ENCODE measurements at places on chromosomes 5 and 9.

DNA sequence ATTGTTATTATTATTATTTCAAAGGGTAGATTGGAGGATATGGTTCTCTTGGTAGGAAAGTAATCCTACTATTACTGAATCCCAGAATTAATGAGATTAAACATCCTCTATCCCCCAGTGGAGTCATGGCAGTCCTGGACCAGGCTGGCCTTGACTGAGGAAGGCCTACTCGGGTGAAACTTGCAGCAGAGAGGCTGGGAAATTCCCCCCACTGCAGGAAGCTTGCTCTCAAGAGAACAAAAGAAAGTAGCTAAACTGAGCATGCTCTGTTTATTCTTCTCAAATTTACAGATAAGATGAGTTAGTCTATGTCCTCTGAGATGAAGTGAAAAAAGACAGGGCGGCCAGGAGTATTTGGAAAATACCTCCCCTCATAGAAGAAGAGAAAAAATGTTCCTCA, 233.9 kb upstream of the RPS23 start:
- DNase-seq = no peak

GRCh38 chr9:126373241-126373640, 46.6 kb downstream of the MVB12B start:
- peak; percentile 21 for DNase-seq

GRCh38 chr9:106104887-106105286, 410.5 kb downstream of the TMEM38B start:
- DNase-seq = no peak

GRCh38 chr5:98795243-98795642, 21.8 kb downstream of the RGMB start:
- DNase-seq = no peak

DNA sequence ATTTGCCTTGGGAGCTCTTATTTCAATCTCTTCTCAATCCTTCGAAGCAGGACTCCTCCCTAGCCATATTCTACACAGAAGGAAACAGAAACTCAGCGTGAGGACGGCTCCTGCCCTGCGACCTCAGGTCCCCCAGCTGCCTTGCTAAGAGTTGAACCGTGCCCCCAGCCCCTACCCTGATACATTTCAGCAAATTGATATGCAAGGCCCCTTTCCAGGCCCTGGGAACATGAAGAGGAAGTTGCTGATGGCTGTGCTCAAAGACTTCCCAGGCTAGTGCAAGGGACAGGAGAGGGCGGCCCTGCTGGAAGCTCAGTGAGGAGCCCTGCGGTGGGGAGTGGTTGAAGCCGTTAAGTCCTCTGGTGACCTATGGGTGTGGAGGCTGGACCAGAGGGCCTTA, 41.5 kb downstream of the BOD1 start:
- no peak for DNase-seq

DNA sequence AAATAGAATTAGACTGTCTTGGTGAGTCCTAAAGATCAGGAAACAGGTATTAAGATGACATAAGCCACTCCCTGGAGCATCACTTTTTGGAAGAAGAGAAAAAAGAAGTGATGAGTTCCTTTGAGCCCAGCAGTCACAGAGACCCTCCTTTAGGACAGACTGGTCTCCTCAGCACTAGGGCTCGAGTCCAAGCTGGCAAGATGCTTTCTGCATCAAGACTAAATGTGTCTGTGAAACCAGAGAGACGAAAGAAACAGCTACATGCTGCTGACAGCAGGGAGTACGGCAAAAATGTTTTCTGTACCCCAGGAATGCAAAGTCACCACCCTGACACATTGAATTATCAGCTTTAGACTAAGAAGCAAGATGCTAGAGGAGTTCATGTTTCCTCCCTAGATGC, 184.5 kb downstream of the CRB2 start:
- DNase-seq = peak; percentile 27

GRCh38 chr9:115046199-115046598, 71.8 kb downstream of the TNC start:
- DNase-seq = no peak

DNA sequence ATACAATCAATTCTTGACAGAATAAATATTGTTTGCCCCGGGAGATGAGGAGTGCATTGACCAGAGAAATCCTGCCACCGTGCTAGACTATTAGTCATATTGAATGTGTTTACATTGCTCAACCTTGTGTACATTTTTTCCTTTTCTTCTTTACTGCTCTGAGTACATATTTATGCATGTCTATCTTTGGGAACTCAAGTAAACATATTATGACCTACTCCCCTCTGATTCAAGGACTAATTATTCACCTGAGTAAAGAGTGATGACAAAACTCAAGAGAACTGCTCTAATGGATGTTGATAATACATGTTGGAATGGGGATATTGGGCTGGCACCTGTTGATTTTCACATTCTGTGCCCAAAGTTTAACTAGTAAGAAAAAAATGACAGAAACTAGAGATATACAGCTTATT, 3.9 kb upstream of the SPINK1 start:
- no peak for DNase-seq

- no peak for DNase-seq
Measured at GRCh38 chr9:18448101-18448500, 25.9 kb upstream of the ADAMTSL1 start.

DNA sequence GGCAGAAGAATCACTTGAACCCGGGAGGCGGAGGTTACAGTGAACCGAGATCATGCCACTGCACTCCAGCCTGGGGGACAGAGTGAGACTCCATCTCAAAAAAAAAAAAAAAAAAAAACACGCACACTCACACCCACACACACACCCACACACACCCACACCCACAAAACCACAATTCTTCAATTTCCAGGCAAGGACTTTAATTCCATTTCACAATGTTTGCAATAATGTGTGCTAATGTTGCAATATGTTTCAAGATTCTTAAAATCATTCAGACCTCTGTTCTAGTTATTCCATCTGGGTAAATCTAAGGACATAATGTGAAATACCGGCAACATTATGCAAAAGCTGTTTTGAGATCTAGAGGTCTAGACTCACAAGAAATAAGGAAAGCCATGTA, 28.3 kb downstream of the CCDC69 start:
- DNase-seq = peak; percentile 30

DNA sequence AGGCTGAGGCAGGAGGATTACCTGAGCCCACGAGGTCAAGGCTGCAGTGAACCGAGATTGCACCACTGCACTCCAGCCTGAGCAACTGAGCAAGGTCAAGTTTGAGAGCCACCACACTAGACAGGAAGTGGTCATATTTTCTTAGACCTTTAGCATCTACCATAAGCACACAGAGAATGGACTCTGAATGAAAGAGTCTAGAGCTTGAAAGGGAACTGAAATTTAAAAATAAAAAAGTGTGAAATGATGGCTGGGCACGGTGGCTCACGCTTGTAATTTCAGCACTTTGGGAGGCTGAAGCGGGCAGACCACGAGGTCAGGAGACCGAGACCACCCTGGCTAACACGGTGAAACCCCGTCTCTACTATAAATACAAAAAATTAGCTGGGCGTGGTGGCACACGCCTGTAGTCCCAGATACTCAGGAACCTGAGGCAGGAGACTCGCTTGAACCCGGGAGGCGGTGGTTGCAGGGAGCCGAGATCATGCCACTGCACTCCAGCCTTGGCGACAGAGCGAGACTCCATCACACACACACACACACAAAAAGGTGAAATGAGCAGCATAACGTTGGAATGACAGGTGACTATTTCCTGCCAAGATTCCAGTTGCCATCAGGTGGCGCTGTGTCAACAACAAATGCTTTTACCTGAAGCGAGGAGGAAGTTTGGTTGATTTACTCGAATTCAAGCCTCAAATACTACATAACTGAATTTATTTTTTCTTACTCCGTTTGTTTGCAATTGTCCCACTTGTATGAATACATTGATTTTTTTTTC, 21.3 kb upstream of the AK3 start:
- peak; percentile 84 for DNase-seq

- DNase-seq = no peak
Measured at GRCh38 chr9:133913571-133914369, 78.4 kb downstream of the VAV2 start.

- no peak for DNase-seq
Measured at GRCh38 chr5:14301186-14301585, 158.0 kb downstream of the TRIO start.

DNA sequence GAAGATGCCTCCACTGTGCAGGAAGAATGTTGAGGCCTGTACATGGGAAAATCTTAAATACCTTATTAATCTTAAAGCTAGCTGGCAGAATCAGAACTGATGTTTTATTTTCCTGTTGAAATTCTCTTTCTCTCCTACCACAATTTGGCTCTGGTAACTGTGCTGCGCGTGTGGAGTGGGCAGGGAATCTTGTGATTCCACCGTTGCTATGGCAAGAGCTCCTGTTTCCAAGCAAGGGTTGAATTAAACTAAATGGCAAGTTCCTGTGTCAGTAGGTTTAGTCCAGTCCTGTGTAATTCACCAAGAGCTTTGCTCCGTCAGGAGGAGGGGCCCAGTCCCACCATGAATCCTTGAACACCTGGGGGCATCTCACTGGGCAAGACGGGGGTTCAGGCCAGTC, 36.4 kb downstream of the NXNL2 start:
- DNase-seq = no peak

DNA sequence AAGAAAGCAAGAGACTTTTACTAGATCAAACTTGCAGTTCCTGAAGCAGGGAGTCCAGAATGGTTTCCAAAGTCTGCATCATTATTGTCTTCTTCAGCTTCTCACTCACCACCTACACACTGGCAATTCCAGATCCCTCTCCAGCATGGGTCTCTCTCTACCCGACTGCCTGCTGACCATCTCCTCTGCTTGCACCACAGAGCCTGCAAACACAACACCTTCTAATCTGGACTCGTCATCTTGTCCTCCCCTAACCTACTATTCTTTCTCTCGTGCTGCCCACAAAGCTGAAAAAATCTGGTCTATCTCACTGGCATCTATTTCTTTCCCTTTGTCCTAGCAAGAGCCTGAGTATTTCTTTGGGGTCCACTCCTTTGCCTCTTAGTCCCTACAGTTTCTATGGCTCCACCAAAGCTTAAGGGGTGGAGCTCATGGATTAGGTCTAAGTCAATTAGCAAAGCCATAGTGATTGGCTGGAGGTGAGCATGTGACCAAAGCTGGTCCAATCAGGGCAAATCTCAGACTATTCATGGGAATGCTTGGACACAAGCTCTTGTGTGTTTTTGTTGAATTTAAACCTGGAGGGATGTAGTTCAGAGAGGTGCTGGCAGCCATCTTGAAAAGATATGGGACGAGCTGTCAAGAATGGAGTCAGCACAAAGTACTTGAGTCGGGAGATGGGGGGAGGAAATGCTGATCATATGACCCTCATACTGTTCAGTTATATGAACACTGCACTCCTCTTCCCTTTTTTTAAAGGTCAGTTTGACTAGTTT, 63.5 kb downstream of the GALNT12 start:
- DNase-seq = no peak

- no peak for DNase-seq
Measured at GRCh38 chr9:116112236-116112635, 41.4 kb upstream of the PAPPA start.

- no peak for DNase-seq
Measured at GRCh38 chr9:69649566-69650250, 22.5 kb downstream of the APBA1 start.

DNA sequence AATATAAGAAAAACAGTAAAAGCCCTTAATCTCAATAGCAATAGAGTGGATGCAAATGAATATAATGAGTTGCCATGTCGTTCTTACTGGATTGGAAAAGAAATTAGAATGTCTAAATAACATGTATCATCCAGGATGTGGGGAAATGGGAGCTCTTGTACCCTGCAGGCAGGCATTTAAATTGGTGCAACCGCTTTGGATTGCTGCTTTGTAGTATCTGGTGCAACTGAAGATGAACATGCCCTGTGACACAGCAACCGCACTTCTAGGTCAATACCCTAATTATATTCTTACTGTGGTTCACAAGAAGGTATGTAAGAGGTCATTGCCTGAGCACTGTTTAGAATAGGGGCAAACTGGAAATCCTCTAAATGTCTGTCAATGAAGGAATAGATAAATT, 18.9 kb downstream of the MRPS30 start:
- no peak for DNase-seq

DNA sequence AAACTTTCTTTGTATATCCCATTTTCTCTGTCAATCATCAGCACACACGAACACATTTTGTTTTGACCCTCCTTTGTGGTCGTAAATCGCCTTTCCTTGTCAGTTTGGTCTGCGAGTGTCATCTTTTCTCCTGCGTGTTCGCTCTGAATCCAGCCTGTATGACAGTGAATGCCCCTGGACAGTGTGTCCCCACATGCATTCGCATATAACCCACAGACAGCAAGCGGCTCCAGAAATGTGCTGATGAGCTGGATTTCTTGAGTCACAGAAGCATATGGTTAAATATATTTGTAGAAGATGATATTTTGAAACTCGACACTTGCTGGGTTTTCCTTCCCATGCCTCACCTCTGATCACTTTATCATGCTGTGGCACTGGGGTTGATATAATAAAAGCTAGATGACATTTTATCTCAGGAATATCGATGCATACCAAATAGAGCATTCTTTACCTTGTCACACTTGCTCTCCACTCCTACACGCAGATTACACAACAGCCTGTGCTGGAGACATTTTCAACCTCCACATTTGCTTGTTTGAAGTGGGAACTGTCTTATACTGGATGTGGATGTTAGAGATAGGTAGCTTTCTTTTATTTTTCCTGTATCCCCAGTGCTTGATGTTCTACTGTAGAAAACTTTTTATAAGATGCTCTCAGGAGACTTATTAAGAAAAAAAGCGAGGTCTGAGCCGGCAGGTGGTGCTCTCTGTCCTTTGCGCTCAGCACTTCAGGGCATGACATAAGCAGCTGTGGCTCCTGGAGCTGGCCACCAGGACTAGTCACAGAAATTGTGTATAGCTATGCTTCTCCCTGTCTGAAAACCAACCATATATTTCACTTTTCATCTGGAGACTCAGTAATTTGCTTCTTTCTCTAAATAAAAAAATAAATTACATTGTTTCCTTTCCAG, 215.1 kb downstream of the SH3GL2 start:
- peak; percentile 5 for DNase-seq

- DNase-seq = peak; percentile 14
Measured at GRCh38 chr5:7078901-7079300, 317.0 kb upstream of the ADCY2 start.

DNA sequence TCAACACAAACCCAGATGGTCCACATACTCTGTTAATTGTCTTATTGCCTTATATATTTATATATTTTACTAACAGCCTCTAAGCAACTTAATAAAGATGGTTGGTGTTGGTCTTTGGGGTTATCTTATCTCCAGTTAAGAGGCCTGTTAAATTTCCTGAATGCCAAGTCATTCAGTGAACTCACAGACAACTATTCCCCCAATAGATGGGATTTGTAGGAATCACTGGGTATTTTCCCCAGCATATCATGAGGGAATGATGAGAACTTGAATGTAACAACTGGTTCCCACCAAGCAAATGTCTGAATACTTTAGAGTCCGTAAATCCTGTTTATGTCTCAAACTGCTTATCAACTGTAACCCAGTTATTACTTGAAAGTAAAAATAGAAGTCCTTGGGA, 42.7 kb upstream of the RETREG1 start:
- DNase-seq = no peak

GRCh38 chr5:126681970-126682369, 81.2 kb downstream of the PHAX start:
- DNase-seq = no peak

DNA sequence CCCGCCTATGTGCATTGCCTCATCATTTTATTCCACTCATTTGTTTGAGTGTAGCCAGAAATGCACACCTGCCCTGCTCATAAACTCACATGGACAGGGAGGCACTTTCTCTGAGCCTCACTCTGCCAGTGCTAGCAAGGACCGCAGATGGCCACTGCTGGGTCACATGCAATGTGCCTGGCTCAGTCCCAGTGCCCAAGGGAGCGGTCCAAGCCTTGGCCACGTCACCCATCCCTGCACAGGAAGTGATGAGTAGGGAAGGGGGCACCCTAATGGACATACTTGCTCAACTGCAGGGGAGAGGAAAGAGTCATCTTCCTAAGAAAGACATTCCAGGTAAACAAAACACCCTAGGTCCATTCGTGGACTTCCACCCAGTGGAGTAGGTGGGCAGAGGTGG, 630.9 kb downstream of the IRX1 start:
- DNase-seq = no peak

All from common myeloid progenitor, CD34-positive (primary cell).